ENCODE measurements at places on chromosomes 5 and 9.
A peak's percentile ranks its signal among the peaks of the same experiment; 100 is the strongest.

DNA sequence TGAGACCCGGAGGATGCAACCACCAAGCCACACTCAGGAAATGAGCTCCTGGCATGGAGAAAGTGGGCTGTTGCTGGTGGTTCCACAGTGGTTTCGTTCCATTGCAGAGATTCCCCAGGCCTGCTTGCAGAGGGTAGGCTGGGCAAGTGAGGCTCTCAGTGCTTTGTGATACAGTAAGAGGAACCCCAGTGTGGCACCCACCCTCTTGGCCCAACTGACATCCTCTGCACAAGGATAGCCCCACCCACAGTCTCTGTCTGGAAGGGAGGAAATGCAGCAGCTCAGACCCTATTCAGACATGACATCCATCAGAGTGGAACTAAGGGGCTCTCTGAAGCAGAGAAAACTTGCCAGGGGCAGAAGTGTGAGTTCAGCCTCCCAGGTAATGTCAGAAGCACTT lies 69.6 kb upstream of the FSTL4 start:
- no peak for DNase-seq

GRCh38 chr5:171570244-171570825 lies 150.9 kb downstream of the FGF18 start:
- no peak for DNase-seq

- DNase-seq: no peak
Measured at GRCh38 chr5:73452215-73452614, 3.6 kb upstream of the FOXD1 start.

DNA sequence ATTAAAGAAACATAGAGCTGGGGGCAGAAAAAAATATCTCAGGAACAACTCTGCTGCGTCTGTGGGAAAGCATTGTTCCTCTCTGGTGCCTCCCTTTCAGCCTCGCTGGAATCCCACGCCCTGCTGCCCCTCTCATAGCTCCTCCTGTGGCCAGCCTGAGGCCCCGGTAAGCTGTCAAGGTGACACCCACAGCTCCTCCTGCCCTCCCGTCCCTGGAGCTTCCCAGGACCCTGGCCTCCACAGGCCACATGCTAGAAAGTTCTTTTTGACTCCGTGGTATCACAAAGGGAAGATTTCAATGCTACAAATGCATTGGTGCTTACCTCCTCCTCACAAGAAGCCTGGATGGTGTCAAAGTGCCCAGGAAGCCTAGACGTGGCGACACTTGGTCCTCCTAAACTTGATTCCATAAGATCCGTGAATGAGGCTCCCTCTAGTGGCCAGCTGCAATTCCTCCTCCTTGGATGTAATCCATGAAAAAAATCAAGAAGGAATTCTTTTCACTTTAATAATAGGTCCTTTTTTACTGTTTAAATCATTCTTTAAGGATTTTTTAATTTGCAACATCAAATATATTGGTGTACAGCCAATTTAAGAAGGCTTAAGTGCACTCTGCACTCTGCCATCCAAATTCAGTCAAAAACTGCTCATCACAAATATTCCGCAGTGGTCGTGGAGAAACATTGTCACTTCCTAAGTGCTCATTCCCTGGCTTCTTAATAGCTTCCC lies 104.9 kb downstream of the CFAP90 start:
- peak; percentile 17 for DNase-seq

DNA sequence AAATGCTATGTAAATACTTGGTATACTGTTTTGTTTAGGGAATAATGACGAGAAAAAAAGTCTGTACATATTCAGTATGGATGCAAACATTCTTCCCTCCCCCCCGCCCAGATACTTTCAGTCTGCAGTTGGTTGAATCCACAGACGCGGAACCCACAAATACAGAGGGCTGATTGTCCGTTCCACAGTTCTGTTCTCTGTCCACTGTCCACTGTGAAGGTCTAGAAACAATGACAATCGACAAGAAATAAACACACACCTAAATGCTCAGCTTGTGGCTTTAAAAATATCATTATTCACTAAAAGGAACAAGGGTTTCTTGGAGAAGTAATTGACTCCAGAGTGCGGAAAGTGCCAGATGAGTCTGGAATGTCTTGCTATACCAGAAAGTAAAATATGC lies 109.1 kb downstream of the TMEM161B start:
- no peak for DNase-seq

DNA sequence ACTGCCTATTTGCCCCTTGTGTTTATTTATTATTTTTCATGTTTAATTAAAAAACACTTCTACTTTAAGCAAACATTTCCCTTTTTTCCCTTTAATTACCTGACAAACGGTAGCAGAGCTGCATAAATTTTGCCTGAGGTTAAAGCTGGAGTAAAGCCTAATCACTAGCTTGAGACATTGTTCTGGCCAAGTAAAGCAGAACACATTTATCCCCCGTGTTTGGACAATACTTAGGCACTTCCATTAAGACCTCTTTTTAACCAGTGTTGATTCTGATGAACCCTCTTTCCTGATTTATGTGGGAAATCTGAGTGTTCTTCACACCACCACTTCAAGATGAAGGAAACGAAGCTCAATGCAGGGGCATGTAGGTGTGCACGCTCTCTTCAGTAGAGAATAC lies 54.5 kb downstream of the BNC2 start:
- DNase-seq: no peak

DNA sequence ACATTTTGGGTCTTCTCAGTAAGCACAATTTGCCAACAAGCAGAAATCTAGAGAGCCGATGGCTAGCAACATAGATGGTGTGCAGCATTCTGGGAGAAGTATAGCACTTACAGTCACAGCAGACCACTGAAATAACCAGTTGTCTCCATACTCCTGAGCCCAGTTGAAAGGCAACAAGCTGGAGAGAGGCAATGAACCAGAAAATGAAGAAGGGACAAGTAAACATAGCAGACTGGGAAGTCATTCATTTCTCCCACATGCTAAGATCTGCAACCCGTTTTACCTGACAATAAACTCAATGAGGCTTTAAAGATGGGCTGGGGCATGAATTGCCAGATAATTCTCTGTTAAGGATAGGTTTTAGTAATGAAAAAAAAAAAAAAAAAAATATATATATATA lies 575.6 kb upstream of the GRAMD2B start:
- DNase-seq: no peak

- no peak for DNase-seq
Measured at GRCh38 chr9:35609001-35609819, 4.1 kb downstream of the TESK1 start.

DNA sequence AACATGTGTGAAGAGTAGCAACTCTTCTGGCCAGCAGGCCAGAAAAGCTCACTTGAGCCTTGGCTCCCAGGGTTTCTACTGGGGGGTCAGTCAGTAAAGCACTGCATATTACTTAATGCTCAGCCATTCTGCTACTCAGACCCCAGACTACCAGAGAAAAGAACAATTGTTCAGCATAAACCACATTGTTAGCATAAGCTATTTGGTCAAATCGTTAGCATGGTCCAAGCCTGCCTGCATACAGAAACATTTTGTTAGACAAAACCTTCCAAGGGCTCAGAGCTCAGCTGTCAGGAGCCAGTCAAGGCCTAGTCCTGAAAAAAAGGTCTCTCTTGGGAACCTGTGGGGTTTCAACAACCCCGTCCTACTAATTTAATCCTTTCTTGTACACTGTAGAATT lies 449.3 kb downstream of the PRR16 start:
- no peak for DNase-seq

GRCh38 chr5:1930880-1931603 lies 48.3 kb upstream of the IRX4 start:
- no peak for DNase-seq

DNA sequence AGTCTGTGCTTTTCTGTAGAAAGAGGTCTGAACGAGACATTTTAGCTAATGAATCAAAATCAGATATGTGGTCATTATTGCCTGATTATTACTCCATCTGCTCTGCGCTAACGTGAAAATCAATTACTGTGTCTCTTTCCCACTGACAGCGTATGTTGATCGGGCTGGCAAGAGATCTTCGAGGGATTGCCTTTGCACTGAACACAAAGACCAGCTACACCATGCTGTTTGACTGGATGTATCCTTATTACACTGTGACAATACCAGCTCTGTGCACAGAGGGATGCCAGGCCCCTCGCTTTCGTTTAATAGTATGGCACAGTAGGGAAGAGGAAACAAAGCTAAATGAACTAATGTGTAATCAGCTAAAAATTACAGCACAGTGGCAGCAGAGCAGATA lies 103.7 kb upstream of the TLX3 start:
- no peak for DNase-seq

DNA sequence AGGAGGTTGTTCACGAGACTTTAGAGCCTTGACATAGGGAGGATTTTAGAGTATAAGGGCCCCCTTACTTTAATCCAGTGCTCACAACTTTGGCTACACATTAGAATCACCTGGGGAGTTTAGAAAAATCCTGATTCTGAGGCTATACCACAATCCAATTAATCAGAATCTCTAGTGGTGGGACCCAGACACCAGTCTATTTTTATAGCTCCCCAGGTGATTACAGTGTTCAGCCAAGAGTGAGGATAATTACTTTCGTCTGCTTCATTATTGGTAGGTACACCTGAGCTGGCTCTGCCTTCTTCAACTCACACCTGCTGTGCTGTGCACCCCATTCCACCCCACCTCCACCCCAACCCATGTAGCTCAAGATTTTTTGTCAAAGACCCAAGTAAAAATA lies 141.3 kb upstream of the EPB41L4A start:
- no peak for DNase-seq

DNA sequence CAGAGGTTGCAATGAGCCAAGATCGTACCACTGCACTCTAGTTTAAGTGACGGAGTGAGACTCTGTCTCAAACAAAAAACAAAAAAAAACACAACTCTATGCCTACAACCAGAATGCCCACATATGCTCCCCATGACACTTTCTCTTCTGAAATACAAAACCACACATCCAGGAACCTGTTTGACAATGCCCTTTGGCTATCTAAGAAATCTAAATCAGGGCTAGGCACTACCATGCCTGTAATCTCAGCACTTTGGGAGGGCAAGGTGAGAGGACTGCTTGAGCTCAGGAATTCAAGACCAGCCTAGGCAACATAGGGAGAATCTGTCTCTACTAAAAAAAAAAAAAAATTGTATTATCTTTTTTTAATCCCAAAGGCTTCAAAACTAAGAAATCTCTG lies 10.6 kb downstream of the AFF4 start:
- no peak for DNase-seq

- DNase-seq: no peak
Measured at GRCh38 chr9:35414889-35415288, 75.0 kb upstream of the RUSC2 start.

DNA sequence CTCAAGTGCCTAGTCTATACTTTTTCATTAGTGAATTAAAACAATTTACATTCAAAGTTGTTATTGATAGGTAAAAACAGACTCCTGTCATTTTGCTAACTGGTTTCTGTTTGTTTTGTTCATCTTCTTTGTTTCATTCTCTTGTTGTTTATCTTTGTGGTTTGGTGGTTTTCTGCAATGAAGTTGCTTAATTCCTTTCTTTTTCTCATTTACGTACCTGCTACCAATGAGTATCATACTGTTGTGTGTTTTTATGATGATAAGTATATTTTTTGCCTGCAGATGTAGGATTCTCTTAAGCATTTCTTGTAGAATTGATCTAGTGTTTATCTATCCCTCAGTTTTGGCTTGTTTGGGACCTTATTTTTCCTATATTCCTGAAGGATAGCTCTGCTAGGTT lies 2230.0 kb downstream of the MAT2B start:
- no peak for DNase-seq

- no peak for DNase-seq
Measured at GRCh38 chr9:79151791-79152190, 420.0 kb upstream of the TLE4 start.

DNA sequence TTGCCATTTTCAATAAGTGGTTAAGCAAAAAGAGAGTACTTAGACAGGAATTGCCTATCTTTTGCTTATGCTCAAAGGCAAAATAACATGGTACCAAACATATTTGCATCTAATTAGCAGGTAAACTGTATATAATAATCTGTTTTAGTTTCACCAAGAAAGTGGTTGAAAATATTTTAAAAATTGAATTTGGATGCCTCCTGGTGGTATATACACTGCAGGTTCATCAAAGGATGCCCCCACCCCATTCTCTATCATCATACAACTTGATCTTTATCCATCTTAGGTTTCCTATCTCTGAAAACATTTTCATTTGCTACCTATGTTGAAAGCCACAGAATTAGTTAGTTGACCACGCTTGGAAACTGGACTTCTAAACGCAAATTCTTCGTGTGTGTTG lies 47.0 kb upstream of the MROH2B start:
- no peak for DNase-seq

GRCh38 chr5:127281609-127282008 lies 9.0 kb upstream of the MEGF10 start:
- no peak for DNase-seq

GRCh38 chr9:133803028-133803585 lies 65.0 kb upstream of the SARDH start:
- DNase-seq: no peak

DNA sequence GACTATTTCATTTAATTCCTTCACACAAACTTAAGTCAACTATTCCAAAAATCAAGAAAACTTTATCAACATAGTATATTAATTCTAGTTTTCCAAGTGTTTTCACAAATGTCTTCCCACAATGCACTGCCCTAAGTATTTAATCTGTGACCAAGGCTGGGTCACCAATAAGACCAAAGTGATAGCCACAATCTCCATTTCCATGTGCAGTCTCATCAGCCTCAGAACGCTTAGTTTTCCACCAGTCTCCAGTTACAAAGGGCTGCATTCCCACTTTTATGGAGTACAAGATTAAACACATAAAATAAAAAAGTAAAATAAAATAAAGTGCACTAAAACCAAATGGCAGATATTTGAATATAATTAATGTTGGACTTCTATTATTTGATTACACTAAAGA lies 371.6 kb upstream of the CCNH start:
- DNase-seq: no peak

DNA sequence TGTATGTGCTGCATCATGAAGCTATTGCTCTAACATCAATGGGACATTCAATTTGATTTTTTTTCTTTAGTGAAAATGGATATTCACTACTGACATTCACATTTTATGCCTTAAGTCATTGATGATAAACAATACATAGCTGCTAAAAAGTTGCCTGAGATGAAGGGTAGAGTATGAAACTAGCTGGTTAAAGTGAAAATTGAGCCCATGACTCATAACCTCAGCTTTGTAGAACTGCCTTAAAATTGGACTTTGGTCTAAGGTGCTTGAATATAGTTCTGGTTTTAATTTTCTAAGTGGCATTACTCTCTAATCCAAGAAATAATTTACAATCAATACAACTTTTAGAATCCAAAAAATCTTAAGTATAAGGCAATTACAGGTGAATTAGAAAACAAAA lies 740.4 kb upstream of the RIOK2 start:
- DNase-seq: no peak

DNA sequence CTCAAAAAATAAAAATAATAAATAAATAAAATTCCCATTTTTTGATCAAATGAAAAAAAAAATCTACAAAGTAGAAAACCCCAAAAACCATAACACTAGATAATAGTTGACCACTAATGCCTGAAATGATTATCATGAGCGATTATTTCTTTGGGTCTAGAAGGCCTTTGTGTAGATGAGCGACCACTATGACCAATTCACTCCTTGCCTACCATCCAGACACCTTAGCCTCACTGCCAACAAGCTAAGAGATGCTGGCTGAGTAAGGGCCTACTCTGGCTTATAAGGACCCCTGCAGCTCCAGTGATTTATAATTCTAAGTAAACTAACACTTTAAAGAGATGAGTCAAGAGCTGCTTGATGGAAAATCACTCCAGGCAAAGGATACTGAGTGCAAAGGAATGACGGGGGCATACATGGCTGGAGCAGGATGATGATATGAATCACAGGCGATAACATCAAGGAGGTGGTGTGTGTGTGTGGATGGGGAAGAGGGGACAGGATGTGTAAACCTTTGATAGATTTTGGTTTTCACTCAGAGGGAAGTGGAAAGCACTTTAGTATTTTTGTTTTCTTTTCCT lies 4.8 kb upstream of the F2RL1 start:
- no peak for DNase-seq
